ENCODE measurements at places on chromosomes 1 and 21.
A peak's percentile ranks its signal among the peaks of the same experiment; 100 is the strongest.

GRCh38 chr1:160491017-160491416 is 32.0 kb downstream of the SLAMF6 start:
- DNase-seq: no peak

DNA sequence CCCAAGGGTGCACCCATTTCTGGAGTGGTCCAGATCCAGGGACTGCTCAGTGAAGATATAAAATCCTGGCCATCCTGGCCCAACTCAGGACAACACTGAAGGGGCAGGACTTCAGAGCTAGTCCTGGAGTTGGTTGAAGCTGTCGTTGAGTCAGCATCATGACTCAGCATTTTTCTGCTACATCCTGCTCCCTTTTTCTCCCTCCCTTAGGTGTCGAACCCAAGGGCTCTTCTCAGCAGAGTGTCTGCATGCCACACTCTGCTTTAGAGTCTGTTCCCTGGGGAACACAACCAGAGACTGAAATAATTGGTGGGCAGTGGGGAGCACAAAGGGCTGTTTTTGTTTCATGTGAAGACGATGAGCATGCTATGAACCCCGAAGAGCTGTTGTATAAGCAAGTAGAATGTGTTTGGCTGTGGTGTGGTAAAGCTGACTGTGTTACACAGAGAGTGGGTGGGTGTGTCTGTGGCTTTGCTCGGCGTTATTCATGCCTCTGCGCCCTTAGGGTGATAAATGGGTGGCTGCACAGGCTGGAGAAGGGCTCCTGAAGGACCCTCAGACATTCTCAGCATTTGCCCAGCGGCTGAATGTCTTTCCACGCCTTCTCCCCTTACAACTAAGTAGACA is 167.2 kb downstream of the CYYR1 start:
- DNase-seq: no peak

GRCh38 chr1:151356696-151357095 is 9.6 kb upstream of the RFX5 start:
- no peak for DNase-seq

DNA sequence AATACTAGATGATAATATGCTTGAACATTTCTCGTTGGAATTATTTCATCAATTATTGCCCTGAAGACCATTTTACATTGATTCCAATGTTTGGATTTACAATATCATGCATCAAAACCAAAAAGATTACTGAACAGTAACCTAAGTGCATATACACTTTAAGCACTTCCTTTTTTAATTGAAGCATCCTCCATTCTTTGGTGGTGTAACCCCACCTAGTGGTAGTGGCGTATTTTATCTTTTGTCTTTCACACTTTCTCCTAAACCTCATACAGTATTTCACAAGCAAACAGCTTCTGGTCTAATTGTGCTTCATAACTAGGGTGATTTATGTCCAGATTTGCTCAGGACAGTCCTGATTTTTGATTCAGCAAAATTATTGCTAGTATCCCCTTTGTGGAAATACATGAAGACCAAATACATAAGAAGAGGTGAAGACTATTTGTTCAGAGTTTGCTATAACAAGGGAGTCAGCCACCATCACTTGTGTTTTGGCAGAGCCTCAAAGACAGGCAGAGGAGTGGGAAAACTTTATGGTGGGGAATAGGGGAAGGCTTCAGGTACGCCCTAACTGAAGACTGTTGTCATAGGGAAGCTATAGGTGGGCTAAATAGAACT is 3.4 kb upstream of the NVL start:
- DNase-seq: no peak

- DNase-seq: peak; percentile 62
Measured at GRCh38 chr1:92858564-92859399, 26.9 kb downstream of the RPL5 start.

DNA sequence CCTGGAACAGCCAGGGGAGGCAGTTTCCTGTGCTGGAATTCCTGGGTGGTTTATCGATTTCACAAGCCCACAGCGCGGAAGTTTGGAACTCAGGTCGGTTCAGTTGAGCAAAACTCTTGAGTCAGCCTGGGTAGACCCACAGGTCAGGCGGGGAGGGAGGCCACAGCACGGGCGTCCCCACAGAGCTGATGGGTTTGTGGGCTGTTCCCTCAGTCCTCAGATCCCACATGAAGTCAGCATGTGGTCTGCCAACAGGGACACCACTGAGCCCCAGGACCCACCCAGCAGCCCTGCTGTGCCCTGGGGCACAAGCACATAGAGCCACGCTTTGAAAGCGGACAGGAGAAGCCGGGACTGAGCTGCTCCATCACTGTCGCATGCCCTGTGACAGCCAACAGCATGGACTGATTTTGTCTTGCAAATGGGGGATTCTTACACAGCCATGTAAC is 17.4 kb downstream of the BMP8A start:
- DNase-seq: no peak

DNA sequence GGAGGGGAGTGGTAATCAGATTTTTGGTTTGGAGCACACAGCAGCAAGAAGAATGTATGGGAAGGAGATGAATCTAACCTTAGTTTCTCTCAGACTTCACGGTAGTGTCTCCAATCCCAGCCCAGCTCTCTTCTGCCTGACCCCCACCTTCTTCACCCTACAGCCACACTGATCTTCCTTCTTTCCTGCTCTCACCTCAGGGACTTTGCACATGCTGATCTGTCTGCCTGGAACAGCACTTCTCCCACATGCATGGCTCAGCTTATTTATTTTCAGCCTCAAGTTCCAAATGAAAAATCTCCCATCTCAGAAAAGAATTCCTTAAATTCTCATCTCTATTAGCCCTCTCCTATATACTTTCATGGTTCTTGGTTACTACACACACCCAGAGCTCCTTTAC is 48.8 kb upstream of the LPAR3 start:
- DNase-seq: no peak

GRCh38 chr1:84705513-84705912 is 15.3 kb upstream of the SSX2IP start:
- no peak for DNase-seq
